COR-L47 (cell line): ENCODE measurements at places on chromosomes 6 and 20.
A peak's percentile ranks its signal among the peaks of the same experiment; 100 is the strongest.

DNA sequence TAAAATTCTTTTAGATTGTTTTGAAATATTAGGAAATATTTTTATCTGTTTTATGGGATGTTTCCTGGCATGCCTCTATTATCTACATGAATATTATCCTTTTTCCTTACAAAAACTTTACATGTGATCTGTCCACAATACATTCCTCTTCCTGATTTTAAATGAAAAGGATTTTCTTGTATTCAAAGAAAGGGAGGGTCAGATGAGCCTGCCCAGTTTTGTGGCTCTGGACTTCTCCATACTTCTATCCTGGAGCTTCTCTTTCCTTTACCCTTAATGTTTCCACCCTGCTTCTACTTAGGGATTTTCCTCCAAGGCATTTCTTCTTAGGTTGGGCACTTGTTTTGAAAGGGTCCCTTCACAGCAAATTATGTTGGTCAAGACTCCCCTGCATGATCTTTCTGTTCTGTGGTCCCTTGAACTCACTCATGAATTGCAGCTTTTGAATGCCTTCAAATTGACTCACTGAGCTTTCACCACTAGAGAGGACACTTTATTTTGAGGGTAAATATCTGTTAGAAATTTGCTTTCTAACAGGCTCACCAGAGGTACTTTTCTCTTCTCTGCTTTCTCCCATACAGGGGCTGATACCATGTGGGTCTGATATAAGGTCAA lies 104.9 kb downstream of the CENPW start:
- DNase-seq: no peak

DNA sequence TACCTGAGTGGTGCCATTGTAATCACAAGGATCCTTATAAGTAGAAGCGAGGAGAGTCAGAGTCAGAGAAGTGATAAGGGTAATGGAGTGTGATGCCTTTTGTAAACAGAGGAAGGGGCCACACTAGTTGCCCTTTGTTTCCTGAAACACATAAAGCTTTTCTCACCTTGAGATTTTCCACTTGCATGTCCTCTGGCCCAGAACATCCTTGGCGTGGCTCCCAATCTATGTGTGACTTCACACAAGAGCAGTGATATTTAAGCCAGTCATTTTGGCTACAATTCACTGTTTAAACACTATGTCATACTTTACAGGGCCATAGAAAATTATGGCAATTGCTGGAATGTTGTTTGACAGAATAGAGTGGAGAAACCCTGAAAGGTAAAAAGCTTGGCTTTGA lies 121.2 kb upstream of the BTN3A2 start:
- DNase-seq: no peak

DNA sequence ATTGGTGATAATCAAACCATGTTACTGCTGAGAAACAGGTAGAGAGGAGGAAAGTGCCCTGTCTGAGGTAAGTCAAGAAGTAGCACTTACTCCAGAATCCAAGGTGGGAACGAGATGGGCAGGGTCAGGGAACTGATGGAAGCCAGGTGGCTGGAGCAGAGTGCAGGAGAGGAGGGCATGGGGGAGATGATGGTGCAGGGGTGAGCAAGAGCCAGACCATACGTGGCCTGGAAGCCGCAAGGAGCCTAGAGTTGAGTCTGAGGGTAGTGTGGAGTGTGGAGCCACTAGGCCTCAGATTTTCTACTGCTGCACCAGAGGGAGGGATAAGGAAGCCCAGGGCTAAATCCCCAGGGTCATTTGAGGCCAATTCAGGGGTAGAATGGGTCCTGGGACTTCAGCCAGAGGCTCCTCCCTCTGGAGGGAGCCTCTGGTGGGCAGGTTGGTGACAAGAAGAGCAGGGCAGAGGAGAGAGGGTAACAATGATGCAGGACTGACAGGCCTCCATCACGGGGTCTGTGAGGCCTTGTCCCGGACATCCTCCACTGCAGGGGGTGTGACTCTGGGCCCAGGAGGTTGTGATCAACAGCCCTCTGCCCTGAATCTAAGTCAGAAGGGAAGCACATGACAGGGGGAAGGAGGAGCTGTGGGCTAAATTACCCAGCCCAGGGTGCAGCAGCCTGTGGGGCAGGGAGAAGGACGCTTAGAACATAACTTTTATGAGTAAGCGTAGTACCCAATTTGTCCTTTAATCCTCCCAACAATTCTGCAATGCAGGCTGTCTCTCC lies 28.7 kb downstream of the COX4I2 start:
- no peak for DNase-seq

GRCh38 chr6:35357677-35358076 lies 15.3 kb downstream of the PPARD start:
- no peak for DNase-seq

DNA sequence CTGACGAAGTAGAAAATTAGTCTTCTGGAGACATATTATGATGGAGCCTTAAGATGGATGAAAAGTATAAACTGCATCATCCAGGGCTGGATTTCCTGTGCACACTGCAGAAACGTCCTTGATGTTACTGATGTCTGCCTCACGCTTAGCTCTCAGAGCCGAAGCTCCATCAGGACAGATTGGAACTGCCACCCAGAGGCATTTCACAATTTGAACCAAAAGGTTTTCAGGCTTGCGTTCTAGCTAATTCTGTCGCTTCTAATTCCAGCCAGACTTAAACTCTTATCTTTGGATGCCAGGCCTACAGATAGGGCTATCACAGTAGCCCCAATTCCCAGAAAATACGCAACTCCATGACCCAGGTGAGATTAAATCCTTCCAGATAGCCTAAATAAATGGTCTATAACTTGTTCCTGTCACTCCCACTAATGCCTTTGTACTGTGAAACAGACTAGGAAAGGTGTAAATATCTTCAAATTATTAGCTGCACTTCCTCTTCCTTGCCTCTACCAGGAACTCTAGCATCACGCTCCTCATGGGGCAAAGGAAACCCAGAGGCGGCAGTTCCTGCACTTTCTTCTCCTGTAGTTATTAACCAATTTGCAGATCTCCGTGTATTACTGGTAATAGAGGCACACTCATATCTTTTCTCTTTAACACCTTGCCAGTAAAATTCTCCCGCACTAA lies 634.6 kb downstream of the PRKN start:
- DNase-seq: no peak

GRCh38 chr20:61253640-61254511 lies 1.8 kb downstream of the CDH4 start:
- DNase-seq: peak; percentile 28

GRCh38 chr6:7468382-7469081 lies 72.9 kb upstream of the DSP start:
- DNase-seq: no peak

DNA sequence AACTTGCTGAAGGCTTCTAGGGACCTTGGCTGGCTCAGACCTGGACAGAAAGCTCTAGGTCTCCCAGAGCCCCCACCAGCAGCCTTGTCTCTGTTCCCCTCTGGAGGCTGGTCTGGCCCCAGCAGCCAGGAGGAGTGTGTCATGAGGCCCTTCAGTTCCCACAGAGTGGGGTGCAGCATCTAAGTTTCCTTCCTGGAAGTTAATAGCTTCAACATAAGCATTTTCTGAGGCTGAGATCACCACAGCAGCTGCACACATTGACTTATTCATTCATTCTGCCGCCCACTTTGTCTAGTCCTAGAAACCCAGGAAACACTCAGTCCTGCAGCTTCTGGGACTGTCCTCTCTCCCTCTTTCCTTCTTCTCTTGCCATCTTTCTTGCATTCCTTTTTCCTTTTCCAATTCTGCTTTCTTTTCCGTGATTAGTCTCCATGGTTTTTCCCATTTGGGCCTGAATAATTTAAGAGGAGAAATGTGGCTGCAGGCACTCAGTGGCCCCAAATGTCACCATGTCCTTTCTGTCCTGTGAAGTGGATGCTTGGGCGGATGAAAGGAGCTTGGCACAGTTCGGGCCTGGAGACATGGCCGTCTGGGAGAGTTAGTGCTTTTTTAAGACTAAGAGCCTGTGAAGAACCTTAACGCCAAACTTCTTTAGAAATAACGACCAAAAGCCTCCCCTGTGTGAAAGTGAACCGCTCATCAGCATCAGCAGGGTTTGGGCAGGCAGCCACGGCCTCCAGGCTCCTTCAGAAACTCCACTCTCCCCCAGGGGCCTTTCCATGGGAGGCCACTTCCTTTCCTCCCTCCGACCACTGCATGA lies 31.0 kb upstream of the PCMTD2 start:
- DNase-seq: no peak

DNA sequence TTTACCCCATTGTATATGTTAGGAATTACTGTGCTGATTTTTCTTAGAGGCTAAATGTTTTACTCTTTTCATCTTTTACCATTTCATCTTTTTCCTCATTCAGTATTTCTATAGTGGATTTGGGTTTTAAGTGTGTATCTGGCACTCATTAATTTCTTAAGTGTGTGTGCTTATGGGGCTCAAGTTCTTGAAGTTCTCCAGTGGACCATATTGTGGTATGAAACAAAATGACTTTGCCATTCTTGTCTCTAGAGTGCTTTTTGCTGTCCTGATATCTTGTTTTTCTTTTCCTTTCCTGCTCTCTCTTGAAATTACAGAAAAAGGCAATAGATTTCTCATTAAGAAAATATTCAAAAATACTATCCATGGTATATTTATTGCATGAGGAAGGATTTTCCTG lies 123.1 kb downstream of the ARID1B start:
- DNase-seq: no peak

DNA sequence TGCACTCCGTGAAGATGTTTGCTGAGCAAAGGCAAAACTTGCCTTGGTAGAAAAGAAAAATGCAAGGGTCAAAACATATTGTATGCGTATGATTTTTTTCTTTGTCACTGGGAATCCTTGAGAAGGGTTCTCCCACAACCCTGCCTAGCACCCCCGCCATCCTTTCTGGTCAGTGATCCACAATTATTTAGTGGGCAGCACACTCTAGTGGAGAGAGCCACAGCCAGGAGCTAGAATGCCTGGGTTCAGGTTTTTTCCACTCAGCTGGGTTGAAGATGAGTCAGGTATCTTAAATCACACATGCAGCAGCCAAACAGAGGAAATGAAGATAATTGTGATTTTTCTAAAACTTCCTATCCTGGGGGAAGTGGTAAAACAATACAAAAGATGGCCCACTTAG lies 243.1 kb downstream of the PKHD1 start:
- peak; percentile 61 for DNase-seq

DNA sequence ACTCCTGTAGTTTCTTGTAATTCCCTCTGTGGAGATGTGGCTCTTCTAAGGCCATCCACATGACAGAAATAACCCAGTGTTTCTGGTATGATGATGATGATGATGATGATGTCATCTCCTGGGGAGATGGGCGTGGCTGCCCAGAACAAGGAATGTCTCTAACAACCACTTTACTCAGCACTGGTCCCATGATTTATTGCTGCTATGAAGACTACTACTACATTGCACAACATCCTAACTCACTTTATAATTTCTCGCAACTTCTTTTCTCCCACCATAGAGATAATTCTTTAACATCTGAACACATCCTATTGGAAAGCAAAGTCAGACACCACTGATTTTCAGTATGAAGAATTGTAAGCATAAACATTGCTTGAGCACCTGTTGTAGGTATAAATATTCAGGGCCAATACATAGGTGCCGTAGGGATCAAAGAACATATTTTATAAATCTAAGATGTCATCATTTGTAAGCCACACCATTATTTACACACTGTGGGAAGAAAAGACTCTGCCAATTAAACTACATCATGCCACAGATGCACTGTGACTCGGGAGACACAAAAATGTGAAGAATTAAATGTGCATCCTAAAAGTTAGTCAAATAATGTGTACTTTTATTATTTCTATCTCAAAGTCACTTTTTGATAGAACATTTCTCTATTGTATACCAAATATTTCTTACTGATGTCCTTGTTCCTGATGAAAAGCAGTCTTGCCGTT lies 6.4 kb downstream of the TPMT start:
- no peak for DNase-seq

- DNase-seq: no peak
These were observed 996 bp upstream of the SEC23B start for GRCh38 chr20:18506744-18507143.

- no peak for DNase-seq
These were observed 18.7 kb downstream of the DEK start for GRCh38 chr6:18245642-18246041.

DNA sequence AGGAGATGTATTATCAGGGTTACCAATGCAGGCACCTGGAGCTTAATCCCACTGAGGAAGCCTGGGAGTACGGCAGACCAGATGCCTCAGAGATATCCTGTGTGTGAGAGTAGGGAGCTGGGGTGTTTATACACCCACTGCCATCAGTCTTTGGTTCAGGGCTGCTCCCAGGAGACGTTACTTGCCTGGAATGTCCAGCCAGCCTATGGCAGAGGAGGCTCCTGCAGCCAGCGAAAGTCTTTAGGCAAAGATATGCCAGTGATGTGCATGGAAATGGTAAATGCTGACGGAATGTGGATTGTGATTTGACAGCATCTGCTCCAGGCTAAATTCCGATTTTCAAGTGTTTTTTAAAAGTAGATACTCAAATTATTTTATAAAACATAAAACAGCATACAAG lies 282.0 kb downstream of the BTBD3 start:
- DNase-seq: no peak

GRCh38 chr20:33400812-33401183 lies 521 bp downstream of the CDK5RAP1 start:
- DNase-seq: peak; percentile 14

DNA sequence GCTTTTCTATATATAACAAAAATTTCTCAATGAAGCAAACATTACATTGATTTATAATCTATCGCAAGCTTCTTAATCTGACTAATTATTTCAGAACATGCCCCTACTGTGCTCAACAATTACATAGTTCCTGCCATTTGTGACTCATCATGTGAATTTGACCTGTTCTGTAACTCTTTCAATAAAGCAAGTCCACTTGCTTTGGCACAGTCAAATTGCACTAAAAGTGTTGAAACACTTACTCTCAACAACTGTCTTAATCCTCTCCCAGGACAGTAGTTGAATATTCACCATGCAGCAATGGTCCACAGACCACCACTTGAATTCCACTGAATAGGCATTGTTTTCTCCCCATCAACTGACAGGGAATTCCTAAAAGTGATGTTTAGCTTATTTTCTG lies 67.7 kb upstream of the SPTLC3 start:
- no peak for DNase-seq

- no peak for DNase-seq
These were observed 2.2 kb upstream of the TOMM6 start for GRCh38 chr6:41785254-41785653.

GRCh38 chr6:149544646-149545257 lies 1.1 kb downstream of the PPIL4 start:
- DNase-seq: no peak

GRCh38 chr6:139439349-139439748 lies 64.9 kb upstream of the CITED2 start:
- DNase-seq: no peak

- DNase-seq: no peak
These were observed 159.2 kb downstream of the GMPR start for GRCh38 chr6:16397623-16398022.

DNA sequence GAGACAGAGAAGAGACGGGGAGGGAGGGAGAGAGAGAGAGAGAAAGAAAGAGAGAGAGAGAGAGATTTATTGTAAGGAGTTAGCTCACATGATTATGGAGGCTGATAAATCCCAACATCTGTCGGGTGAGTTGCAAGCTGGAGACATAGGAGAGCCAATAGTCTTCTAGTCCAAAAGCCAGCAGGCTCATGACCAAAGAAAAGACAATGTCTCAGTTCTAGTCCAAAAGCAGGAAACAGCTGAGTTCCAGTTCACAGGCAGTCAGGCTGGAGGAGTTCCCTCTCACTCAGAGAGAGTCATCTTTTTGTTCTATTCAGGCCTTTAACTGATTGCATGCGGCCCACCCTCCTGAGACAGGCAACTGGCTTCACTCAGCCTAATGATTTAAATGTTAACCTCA lies 416.6 kb downstream of the PREX1 start:
- DNase-seq: no peak
